ENCODE measurements at places on chromosomes 5 and 9.

- peak; percentile 57 for DNase-seq
Observed at GRCh38 chr9:89154651-89155336, 23.8 kb downstream of the SHC3 start.

GRCh38 chr5:148687427-148687826 lies 33.1 kb upstream of the HTR4 start:
- no peak for DNase-seq

DNA sequence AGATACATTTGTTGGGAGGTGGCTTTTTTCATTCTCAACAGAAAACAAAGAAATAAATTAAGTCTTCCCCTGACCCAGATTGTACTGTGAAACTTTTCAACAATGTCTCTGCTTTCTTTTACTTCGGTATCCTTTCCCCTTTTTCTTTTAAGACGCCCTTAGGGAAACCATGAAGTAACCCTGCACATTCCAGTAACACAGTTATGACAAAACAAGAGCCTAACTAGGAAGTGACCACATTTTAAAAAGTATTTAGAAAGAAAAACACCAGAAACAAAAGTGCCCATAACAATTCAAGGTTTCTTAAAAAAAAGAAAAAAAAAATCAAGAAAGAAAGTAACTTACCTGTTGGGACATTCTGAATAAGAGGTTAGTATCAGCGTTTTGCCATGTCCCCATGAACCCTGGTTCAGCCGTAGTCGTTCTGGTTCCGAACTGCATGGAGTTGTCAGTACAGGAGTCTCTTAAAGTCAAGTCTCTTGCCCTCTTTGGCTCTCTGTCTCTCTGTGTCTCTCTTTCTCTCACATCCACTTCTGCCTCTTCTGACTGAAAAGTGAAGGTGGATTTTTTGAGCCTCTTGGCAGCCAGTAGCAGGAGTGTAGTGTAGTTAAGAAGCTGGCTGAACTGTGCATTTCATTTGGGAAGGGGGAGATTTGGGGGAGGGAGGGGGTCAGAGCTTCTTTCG lies 142.9 kb downstream of the BNC2 start:
- no peak for DNase-seq

GRCh38 chr9:136309101-136309801 lies 5.4 kb upstream of the CCDC187 start:
- no peak for DNase-seq

- DNase-seq: peak; percentile 64
Observed at GRCh38 chr5:83306572-83307241, 164.8 kb upstream of the VCAN start.

DNA sequence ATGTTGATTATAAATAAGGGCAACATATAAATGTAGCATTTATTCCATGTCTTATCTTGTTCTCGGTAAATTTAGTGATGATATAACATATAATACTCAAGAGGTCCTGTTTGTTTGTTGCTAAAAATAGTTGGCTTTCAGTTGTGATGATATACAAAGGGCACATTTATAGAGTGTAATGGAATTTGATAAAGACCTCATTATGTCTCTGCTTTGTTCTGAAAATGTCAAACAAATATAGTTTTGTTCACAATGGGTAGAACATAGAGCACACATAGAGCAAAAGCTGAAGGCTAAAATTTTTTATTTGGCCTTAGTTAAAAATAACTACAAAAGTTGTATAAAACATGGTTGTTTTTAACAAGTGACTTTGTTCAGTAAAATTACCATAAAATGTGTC lies 477.1 kb upstream of the SMC2 start:
- DNase-seq: no peak

DNA sequence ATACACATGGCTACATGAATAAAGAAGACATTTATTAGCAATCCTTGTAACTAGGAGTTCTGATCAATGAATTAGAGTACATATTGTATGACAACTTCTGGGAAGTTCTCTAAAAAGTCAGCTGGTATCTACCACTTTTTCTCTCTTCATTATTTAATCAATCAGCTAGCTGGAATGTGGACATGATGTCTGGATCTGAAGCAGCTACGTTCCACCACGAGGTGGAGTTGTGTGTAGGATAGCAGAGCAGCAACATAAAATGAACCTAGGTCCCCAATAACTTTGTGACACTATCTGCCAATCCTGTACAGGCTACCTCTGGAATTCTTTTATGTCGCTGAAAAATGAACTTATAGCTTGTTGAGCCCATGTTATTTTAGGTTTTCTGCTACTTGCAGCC lies 32.9 kb upstream of the ENTREP1 start:
- DNase-seq: no peak

GRCh38 chr9:37302277-37302676 lies 120.2 kb upstream of the GRHPR start:
- no peak for DNase-seq

DNA sequence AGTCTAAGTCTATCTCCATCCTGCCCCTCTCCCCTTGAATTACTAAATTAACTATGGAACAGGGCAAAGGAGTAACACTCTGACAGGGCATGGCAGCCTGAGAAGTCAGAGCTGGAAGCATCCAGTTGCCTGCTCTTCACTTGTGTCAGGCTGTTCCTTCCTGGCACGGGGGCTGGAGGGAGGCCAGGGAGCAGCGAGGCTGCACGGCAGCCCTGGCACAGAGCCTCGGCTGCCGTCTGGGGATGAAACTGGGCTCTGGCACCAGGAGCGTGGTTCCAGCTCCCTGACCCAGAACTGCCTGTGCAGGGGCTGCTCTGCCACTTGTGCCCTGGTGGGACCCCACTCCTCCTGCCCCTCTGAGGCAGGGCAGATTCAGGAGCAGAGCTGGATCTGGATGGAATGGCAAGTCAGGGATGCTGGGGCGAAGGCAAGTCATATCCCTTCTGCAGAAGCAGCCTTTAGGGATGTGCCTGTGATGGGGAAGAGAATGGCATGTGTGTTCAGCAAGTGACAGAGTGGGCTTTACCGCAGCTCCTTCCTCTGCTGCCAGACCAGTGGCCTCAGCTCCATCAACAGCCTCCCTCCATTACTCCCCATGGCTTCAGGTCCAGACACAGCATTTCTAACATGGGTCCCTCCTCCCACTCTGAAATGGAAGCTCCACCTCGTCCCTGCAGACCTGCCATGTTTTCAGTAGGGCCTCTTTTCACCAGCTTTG lies 42.2 kb upstream of the PDE8B start:
- peak; percentile 44 for DNase-seq

DNA sequence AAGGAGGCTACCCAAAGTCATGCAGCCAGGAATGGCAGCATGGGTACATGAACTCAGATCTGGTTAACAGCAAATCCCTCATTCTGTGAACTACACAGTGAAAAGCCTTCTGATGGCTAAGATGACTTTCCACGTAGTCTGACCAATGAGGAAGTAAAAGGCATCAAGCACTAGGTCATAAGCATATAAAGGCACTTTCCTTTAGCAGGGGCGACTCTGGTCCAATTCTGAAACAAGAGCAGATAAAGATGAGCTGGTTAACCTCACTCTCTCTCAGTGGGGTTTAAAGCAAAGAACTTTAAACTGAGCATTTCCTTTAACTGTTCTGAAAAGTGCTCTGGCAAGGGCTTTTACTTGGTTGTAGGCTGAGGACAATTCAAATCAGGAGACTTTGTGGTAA lies 21.1 kb downstream of the PSMB7 start:
- DNase-seq: no peak

GRCh38 chr5:11672385-11673085 lies 231.7 kb downstream of the CTNND2 start:
- no peak for DNase-seq

GRCh38 chr5:16534280-16534679 lies 68.7 kb upstream of the ZNF622 start:
- no peak for DNase-seq

GRCh38 chr5:99607124-99607523 lies 678.3 kb upstream of the CHD1 start:
- no peak for DNase-seq

- DNase-seq: no peak
Observed at GRCh38 chr5:66717455-66718373, 121.5 kb downstream of the MAST4 start.

DNA sequence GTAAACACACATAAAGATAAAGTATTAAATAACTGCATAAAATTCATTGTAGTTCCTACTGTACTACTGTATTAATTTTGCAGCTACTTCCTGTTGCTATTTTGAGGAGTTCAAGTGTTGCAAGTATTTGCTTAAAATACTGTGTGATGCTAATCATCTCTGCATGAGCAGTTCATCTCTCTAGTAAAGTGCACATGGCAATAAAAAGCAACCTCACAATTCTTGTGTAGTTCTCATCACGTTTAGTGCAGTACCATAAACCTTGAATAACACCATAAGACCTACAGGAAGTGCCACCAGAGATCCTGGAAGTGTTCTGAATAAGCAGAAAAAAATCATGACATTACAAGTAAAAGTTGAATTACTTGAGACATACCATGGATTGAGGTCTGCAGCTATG lies 34.6 kb downstream of the CPLANE1 start:
- DNase-seq: no peak

- no peak for DNase-seq
Observed at GRCh38 chr5:601771-602465, 10.2 kb upstream of the CEP72 start.

DNA sequence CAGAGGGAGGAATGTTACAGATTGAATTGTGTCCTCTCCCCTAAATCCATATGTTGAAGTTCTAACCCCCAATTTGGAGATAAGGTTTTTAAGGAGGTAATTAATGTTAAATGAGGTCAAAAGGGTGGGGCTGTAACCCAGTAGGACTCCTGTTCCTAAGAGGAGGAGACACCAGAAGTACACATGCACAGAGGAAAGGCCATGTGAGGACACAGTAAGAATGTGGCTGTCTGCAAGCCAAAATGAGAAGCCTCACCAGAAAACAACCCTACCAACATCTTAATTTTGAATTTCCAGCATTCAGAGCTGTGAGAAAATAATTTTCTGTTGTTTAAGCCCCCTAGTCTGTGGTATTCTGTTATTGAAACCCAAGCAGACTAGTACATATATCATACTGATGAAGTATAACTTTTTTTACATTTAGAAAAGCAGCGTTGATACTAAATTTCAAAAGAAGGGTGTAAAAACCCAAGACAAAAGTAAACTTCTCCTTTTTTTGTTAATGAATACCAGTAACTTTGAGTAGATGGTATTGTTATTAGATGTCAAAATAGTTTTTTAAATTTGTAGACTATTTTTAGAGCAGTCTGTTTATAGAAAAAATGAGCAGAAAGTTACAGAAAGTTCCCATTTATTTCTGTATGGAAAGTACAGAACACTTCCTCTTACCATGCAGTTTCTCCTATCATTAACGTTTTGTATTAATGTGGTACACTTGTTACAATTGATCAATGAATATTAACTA lies 25.1 kb downstream of the RNF180 start:
- no peak for DNase-seq

DNA sequence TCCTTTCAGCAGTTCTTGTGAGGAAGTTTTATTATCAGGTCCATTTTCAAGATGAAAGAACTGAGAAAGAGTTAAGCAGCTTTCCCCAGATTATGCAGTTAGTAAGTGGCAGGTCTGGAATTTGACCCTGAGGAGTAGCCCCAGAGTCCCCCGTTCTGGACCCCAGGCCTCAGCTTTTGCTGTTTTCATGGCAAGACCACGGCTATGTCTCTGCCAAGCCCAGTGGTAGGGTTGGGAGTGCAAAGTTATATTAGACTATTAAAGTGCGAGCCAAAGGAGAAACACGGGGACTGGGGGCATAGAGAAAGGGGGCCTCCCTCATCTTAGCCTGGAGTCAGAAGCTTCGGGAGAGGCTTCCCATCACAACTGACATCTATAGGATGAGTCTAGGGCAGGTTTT lies 19.3 kb upstream of the ORM1 start:
- no peak for DNase-seq

GRCh38 chr5:139148306-139148705 lies 49.9 kb downstream of the SIL1 start:
- DNase-seq: no peak

- DNase-seq: no peak
Observed at GRCh38 chr9:74777136-74777879, 110.4 kb downstream of the TRPM6 start.

- no peak for DNase-seq
Observed at GRCh38 chr9:129221233-129221632, 43.2 kb upstream of the IER5L start.

DNA sequence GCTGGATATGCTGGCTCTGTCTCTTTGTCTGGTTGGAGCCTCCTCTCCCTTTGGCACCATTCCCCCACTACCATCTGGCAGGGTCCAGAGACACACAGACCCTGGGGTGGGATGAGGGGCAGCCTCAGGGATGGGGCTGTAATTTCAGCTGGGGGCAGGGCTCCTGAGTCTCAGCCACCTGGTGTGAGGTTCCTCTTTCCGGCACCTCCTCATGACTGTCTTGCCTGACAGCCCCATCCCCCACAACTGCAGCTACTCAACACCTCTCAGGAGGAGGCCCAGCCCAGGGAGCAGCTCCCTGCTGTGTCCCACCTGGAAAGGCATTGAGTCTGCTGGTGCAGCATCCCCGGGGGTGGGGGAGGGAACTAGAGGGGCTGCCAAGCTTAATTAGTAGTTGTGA lies 11.7 kb upstream of the RPS14 start:
- no peak for DNase-seq

GRCh38 chr9:19703702-19704101 lies 85.1 kb downstream of the SLC24A2 start:
- no peak for DNase-seq

- no peak for DNase-seq
Observed at GRCh38 chr5:163460562-163461171, at the start of gene HMMR. Gene HMMR (plus strand): TSS chr5:163460632. CDS start chr5:163460693, 61 bp downstream.

Data from GM04504 (cell line).